ENCODE measurements at places on chromosomes 5 and 9. TPM values are rescaled to one million over a fixed set of nuclear protein-coding genes. Genes with fewer than 3 reads are reported as not detected.

Gene TMEFF1
- polyA plus RNA-seq = not detected

Gene MELK
- polyA plus RNA-seq = 2.5 TPM

Gene HK3
- 0.09 TPM for polyA plus RNA-seq

Gene CLTB
- polyA plus RNA-seq = 93.4 TPM

Gene INSYN2B
- 0.15 TPM for polyA plus RNA-seq

Gene WDR31
- polyA plus RNA-seq = 0.32 TPM

Gene LRRC70
- polyA plus RNA-seq = 1.1 TPM

Gene TAF11L5
- not detected for polyA plus RNA-seq

Gene GPR151
- polyA plus RNA-seq = not detected

Gene GFRA3
- not detected for polyA plus RNA-seq

Gene TLE4
- polyA plus RNA-seq = 30.1 TPM

Gene NR3C1
- 85.5 TPM for polyA plus RNA-seq

Gene SLC34A1
- polyA plus RNA-seq = not detected

Gene SLC6A18
- polyA plus RNA-seq = not detected

Gene ACTBL2
- not detected for polyA plus RNA-seq

Gene PCDHB5
- not detected for polyA plus RNA-seq

Gene BAAT
- polyA plus RNA-seq = 0.09 TPM

Gene NEUROG1
- polyA plus RNA-seq = not detected

Gene PCDHB4
- polyA plus RNA-seq = not detected

Gene DELE1
- 31.9 TPM for polyA plus RNA-seq

Gene GTF2H2C
- polyA plus RNA-seq = 17.3 TPM
